Right forelimb (tissue), 1 donor: ENCODE measurements at places on chromosomes 12 and 14.
A peak's percentile ranks its signal among the peaks of the same experiment; 100 is the strongest.

DNA sequence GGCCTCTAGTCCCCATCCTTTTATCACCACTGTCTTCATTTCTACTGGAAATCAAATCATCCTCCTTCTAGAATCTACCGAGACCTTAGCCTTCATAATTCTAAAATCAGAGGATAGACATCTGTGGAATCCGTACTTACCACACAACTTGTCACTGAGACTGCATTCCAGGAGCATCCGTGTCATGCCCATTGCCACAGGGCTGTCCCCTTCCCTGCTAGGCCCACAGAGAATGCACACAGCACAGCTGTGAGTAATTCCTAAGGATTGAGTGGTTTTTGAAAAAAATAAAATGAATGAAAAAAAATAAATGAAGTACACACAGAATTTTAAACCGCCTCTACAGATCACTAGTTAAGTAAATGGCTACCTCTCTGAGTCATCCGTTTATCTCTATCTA lies 21.0 kb upstream of the MAGOHB start:
- DNase-seq: no peak

- DNase-seq: no peak
Measured at GRCh38 chr14:106788534-106788933, 1262.2 kb downstream of the TMEM121 start.

DNA sequence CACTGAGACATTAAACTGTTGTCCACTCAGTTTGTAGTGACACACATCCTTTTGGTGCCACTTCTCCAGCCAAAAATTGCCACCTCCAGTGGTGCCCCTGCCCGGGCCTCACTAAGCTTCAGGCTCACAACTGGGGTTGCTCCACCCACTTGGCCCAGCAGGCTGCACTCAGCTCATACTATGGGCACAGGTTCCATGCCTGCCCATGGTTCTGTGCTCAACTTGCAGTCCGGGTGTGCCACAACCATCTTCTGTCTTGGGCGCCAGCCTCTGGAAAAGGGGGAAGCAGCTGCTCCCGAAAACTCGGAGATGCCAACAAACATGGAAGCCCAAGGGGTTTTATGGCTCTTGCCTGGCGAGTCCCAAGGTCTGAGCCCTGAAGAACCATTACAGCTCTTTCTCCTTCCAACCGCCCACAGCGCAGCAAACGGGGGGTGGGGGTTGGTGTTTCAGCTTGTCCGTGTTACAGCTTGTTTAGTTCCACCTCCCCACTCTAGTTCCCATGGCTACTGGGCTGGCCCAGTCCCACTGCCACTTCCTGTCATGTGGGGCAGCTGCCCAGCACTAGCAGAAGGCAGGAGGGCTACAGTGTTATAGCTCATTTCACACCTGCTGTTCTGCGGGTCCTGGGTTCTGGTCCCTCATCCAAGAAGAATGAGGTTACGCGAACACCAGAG lies 998.3 kb downstream of the SLC16A7 start:
- no peak for DNase-seq

DNA sequence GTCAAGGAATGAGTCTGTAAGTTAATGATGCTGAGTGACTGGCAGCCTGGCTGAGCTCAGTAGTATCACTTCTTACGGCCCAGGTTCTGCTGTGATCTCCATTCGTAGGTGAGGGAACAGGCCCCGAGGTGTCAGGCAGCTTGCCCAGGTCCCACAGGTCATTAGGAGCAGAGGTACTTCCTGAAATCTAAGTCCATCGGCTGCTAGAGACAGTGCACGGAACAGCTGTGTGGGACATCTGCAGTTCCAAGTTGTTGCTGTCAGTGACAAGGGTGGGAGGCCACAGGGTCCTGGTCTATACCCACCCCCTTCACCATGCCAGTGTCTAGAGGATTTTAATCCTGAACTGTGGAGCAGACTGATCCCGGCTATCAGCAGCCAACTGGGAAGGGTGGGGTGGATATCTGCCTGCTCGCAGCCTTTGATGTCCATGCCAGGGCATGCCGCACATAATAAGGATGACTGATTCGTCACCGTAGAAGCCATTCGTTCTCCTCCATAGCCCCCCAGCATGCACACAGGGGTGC lies 82.3 kb upstream of the RIN3 start:
- no peak for DNase-seq

DNA sequence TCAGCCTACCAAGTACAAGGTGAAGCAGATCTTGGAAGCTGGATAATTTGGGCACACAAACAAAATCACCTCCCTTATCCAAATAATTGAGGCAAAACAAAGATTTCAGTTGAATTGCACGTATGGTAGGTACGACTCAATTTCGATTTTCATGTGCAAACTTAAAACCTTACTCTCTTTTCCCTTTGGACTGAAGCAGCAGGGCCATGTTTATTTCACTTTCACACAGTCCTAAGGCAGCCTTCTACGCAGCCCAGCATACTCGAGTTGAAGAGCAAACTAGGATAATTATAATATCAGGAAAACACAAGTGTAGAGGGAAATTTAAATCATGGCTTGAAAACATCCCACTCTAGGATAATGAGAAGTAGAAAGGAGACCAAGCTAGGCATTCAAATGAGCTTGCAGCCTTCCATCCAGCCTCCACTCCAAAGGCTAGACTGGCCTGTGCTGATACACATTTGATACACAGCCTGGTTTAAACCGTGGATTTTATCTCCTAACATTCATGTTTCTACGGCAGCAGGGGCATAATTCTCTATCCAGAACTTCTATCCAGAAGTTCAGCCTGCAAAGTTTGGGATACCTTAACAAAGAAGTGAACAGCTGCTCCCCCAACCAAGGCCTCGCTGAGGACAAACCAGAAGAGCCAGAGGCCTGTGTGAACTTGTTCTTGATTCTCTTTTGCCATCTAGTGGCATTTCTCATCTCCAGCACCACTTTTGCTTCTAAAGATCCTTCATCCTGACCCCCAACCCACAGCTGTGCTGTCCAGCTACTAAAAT lies 2.4 kb upstream of the RNASE7 start:
- peak; percentile 69 for DNase-seq

- no peak for DNase-seq
Measured at GRCh38 chr12:1650260-1650977, 21.4 kb downstream of the WNT5B start.

- no peak for DNase-seq
Measured at GRCh38 chr12:91320999-91321398, 138.4 kb upstream of the DCN start.

DNA sequence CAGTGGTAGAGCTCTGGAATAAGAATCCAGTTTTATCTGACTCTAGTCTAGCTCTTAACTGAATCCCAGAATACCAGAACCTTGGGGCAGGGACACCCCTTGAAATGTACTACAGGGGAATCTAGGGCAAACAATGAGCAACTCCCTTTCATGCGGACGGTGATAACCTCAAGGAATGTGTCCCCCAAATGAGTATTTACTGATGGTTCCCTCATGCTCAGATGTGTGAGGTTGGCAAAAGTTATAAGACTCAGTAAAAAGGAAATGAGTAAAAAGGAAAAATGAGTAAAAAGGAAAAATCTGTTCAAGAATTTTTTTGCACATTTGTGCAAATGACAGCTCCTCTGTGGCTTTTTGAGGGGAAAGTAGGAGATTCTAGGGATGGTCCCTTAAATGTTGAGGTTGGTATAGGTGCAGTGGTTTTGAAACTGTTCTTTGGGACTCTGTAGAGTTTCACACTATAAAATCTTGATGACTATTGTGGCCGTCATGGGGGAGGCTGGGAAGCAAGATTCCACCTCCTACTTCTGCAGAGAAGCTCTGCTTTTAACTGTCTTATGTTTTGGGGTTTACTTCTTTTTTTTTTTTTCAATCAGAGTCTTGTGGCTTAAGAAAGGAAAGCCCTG lies 58.6 kb downstream of the NRXN3 start:
- DNase-seq: no peak

- no peak for DNase-seq
Measured at GRCh38 chr12:49369411-49370145, 2.3 kb downstream of the SPATS2 start.

DNA sequence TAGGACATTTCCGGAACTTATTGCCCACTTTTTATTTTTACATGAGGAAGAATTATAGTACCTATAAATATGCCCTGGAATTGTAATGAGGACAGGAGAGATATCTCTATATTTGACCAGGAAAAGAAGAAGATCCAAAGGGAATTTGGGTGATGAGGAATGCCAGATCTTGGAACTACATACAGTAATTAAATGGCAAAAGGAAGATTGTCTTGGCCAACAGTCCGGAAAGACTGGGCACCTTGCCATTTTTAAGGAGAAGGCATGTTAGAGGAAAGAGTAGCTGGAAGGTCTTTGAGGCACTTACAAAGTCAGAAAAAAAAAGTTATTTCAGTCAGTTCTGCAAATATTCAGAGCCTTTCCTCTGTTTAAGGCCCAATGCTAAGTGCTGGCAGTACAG lies 616.4 kb downstream of the MED13L start:
- DNase-seq: no peak

DNA sequence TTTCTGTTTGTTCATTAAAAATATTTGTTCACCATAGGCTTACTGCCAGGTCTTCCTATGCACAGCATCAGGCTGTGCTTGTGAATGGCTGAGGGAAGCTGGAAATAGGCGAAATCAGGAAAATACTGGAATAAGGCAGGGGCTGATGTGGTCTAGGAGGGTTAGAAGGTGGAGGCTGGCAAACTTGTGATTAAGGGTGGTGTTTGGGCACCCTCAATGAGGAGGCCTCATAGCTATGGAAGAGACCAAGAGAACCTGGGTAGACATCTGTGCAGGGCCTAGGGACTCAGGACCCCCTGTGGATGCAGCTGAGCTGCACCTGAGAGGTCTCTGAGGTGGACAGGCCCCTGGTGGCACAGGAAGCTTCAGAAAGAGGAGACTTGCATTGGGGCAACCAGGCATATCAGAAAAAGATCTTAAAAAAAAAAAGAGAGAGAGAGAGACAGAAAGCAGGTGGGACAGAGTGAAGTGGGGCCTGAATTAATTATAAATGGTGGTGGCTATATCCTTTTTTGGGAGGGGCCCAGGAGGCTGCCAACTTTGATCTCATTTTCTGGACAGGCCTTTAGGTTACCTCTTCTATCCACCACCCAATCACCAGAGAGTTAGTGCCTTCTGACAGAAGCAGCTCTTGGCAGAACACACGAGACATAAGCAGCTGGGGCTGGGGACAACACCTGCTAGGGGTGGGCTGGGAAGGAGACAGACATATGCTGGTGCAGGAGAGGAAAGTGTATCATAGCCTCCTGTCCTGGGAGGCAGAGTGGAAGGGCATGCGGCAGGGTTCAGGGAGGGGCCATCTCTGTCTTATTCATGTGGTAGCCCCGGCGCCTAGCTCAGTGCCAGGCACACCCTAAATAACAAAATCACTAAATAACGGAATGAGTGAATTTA lies 46.7 kb upstream of the ATP23 start:
- peak; percentile 72 for DNase-seq

DNA sequence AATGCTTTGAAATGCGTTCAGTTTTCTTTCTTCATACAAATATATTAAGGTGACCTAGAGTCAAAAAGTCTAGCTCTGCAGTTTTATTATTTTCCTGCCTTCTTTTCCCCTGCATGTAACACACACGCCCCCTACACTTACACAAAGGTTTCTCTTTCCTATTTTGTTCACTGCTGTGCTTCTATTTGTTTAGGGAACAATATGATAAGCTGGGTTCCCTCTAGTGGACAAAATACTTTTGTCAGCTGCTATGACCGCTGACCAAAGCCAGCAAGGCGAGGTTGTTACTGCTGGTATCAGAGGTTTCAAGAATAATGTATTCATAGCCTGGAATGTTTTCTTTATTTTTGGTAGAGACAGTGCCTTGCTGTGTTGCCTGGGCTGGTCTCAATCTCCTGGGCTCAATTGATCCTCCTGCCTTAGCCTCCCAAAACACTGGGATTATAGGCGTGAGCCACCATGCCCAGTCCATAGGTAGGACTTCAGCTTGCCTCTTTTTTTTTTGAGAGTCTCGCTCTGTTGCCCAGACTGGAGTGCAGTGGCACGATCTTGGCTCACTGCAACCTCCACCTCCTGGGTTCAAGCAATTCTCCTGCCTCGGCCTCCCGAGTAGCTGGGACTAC lies 33.4 kb downstream of the FNTB start:
- DNase-seq: no peak

DNA sequence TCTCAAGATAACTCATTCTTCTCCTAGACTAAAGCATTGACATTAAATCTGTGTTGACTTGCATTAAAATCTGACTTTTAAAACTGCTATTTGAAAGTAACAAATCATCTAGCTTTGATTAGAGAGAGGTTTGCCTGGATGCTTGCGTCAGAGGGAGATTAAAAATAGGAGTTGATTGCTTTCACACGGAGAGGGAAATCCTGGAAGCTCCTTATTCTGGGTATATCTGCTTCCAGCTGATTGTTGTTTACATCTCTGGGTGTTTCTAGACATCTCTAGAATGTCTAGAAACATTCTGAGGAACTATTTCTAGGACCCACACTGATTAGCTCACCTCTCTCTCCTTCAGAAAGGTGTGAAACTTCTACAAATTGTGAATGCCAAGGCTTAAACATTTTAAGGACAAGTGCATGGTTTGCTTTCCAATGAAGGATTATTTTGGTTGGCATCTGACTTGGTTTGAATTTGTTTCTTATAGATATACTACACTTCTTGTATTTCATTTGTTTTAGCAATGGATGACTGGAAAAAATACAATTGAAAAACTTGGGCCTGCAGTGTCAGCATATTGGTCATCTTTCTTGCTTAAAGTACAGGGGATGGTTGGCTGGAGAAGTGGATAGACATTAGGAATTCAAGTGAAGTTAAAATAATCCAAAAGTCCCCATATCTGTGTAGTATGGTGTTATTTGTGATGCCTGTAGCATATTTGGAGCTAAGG lies 2.1 kb downstream of the DIP2B start:
- no peak for DNase-seq

GRCh38 chr14:106657460-106657859 lies 1131.1 kb downstream of the TMEM121 start:
- DNase-seq: no peak

GRCh38 chr14:105554022-105554421 lies 27.6 kb downstream of the TMEM121 start:
- DNase-seq: no peak

- DNase-seq: peak; percentile 77
Measured at GRCh38 chr14:75711796-75712211, 50.8 kb downstream of the TTLL5 start.

DNA sequence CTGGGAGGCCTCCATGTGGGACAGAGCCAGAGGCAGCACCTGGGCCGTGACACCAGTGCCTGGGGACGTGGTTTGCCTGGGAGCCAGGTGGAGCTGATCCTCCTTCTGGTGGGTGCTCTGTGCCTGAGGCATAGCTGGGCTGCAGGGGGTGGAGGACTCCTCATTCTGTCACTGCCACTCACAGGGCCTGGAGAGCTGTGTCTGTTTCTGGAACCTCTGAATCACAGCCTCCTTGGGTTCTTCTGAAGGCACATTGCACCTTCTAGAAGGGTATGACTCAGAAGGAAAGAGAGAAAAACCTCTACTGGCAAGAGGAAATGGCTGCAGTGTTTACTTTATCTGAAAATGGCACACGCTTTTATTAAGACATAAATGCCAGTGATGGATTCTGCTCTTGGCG lies 659.8 kb downstream of the VRK1 start:
- no peak for DNase-seq

- no peak for DNase-seq
Measured at GRCh38 chr12:93722835-93723567, 45.8 kb downstream of the CRADD start.

DNA sequence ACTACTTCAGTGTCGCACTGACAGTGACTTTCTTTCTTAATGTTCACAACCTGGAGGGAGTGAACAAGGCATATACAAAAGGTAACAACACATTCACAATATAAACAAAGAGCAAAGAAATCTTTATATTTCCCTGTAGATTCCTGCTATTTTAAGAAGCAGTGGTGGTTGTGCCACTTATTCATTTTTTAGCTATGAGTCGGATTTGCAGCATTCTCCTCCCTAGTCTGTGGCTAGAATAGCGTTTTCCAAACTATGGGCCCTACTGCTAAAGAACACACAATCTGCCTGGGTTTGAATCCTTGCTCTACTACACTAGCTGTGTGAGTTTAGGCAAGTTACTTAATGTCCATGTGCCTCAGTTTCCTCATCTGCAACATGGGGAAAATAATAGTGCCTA lies 18.6 kb upstream of the MDM1 start:
- no peak for DNase-seq
